ENCODE measurements at places on chromosomes 12 and 14.

GRCh38 chr12:57888409-57889157 is 42.1 kb upstream of the CTDSP2 start:
- peak; percentile 71 for DNase-seq

DNA sequence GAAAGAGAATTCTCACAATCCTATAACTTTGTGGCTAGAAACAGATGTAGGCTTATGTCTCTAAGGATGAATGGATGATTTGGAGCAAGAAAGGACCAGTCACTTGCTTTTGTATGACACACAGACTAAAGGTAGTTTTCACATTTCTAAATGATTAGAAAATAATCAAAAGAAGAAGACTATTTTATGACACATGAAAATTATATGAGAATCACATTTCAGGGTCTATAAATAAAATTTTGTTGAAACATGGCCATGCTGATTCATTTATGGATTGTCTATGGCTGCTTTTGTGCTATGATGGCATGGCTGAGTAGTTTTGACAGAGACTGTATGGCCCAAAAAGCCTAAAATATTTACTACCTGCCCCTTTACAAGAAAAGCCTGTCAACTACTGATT is 49.4 kb upstream of the FRMD6 start:
- DNase-seq: no peak

- no peak for DNase-seq
These were observed 9.9 kb upstream of the FICD start for GRCh38 chr12:108505129-108505528.

GRCh38 chr12:75581515-75581914 is 70.1 kb upstream of the KRR1 start:
- peak; percentile 95 for DNase-seq

DNA sequence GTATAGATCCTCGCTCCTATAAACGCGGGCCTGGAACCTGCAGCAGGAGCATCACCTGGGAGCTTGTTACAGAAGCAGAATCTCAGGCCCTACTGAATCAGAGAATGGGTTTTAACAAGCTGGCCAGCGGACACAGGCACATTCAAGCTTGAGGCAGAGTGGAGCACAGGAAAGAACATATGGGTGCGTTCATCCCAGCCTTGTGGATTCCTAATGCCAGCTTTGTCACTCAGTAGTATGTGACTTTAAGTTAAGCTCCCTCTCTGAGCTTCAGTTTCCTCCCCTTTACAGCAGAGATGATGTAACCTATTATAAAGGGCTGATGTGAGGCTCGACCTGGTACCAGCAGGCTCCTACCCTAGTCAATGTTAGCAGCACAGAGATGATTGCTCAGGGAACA is 204.9 kb downstream of the ZFP36L1 start:
- no peak for DNase-seq

DNA sequence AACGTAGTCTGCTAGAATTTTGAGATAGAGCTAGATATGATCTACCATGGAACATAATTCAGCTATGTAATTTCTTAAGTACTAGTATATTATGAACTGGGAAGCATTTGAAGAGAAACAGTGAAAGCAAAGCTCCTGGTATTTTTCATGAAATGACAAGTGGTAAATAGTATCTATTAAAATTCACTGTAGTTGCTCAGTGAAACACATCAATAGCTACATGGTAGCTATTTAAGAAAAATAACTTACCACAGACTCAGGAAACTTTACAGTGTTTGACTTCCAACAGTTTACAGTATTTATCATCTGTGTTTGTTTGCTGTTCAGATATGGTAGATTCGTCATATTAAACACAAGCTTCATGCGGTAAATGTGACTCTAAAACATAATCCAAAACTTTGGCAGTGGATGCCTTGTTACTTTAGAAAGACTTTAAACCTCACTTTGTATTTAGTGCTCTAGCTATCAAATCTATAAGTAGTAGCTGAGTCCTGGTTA is 25.2 kb downstream of the WNK1 start:
- DNase-seq: no peak

GRCh38 chr12:72214163-72214562 is 58.0 kb upstream of the TRHDE start:
- peak; percentile 72 for DNase-seq

GRCh38 chr14:39303115-39303514 is 69.4 kb downstream of the MIA2 start:
- no peak for DNase-seq

DNA sequence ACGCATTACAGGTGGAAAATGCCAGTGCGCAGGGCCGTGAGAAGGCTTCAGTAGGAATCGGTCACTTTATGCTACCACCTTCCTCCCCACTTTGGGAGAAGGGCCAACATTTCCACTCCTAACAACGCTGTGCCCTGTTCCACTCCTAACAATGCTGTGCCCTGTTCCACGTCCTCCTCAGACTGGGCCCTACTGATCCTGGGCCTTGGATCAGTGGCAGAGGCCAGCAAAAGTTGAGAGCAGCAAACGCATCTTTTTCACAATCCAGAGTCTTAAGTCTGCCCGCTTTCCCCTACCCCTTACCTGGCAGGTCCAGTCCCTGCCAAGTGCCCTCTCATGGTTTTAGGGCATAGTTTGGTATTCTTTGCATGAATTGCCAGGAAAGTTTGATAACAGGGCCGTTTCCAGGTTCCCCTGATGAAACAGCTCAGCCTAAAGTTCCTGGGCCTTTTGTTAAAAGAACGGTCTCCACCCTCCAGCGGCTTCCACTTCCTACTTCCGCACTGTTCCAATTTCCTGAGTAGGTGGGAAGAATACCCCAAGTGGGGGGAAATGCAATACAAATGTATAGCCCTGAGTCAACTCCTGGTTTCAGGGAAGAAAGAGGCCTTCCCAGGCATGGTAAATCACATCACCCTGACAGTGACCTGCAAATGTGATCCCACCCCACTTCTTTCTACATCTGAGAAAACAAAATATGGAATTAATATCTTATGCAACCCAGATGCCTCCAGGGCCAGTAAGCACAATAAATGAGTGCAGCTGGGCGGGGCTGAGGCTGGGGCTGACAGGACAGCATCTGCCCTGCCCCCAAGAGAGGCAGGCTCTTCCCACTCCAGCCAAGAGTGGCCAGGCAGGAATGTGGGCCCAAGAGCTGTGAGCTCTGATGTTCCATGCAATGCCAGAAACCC is 15.0 kb downstream of the KCTD10 start:
- DNase-seq: peak; percentile 90

DNA sequence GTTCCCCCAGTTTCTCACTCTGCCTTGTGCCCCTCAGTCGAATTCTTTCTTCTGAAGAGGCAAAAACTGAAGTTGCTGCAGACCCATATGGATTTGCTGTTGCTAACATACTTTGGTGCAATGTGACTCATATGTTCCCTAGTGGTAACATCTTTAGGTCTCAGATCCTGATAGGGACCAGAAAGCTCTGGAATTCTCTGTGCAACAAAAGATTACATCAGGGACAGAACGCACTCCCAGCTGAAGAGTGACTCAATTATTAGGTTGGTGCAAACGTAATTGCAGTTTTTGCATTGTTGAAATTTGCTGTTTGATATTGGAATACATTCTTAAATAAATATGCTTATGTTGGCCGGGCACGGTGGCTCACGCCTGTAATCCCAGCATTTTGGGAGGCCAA is 8.2 kb upstream of the DHRS2 start:
- no peak for DNase-seq

DNA sequence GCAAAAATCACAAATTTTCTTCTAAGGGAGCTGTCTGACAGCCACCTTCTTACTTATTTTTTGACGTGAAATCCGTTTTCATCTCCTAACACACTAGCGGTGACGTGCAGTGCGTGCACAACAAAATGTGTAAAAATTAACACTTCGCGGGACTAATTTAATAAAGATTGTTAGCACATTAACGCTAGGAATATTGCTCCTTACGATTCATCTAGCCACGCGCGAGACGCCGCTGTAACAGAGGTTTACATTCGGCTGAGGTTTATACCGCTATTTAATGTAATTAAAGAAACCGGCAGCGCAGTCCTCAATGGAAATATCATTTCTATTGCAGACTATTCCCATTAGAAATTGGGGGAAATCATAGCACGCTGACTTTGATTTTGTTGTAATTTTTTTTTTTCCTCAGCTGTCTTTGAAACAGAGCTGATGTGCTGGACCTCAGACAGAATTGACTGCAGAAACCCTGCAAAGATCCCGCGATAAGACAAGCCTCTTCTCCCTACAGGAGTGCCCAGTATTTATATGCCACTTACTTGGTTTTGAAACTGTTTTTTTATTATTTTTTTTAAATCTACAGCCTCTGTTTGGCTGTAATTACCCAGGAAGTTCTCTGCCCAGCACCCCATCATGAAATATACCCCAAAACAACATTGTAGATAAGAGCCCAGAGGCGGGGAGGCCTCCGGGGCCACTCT is 31.2 kb downstream of the BCL11B start:
- DNase-seq: no peak

GRCh38 chr12:105555556-105556295 is 225.2 kb downstream of the C12orf75 start:
- peak; percentile 37 for DNase-seq

- DNase-seq: peak; percentile 75
These were observed 5.4 kb downstream of the FOS start for GRCh38 chr14:75283833-75284563.

GRCh38 chr14:67644428-67644827 is 24.7 kb downstream of the ARG2 start:
- DNase-seq: no peak

- no peak for DNase-seq
These were observed 6.1 kb downstream of the HOXC10 start for GRCh38 chr12:53991077-53991460.

DNA sequence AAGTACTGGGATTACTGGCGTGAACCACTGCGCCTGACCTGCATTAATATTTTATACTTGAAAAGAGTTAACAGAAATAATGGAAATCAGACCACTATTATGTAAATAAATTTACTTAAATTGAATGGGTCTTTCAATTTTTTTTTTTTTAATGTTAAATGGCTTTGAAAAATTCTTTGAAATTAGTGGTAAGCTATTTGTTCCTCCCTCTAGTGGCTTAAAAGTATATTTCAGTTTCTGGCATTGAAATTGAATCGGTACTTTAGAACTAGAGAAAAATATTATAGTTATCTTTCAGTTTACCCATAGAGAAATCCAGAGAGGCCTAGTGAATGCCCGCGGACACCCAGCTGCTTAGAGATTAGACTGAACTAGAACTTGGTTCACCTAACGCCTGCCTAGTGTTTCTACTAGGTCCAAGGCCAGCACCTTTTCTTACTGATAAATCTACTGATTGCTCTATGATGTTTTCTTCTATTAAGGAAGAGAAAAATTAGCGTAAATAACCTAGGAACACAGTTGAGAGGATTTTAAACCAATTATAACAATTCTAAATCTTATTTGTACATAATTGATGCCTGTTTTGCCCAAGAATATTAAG is 106.5 kb downstream of the EML1 start:
- peak; percentile 49 for DNase-seq

- DNase-seq: no peak
These were observed 31.9 kb upstream of the HIF1A start for GRCh38 chr14:61663312-61663979.

DNA sequence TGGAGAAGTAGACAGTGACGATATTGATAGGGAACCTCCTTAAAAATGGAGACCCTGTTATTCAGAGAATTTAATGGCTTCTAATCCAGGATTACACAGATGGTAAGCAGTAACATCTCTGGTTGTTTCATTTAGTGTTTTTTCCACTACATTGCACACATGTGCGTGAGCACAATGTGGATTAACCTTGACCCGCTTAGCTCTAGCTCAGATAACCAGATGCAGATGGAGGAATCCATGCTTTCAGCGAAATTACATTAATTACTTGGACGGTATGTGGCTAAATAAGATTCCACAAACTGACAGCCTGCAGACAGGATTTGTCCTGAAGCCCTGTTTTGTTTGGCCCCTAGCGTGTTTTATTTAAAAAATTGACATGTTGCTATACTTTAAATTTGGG is 378.4 kb downstream of the CCDC91 start:
- DNase-seq: no peak

DNA sequence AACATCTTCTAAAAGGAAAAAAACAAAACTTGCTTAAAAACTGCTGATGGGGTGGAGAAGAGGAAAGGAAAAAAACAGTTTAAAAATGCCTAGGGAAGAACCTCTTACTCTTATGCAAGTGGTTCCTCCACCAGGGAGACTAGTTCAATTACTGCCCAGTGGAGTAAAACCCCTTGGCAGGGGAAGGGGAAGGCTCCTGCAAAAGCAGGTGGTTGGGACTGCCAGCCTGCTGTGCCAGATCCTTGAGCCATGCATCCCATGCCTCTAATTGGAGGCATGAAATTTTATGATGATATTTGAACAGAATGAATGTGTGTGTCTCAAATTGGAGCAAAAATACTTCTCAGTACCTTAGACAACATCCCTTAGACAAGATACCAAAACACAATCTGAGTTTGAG is 118.8 kb downstream of the FSCB start:
- DNase-seq: no peak

- no peak for DNase-seq
These were observed 74.6 kb upstream of the TMTC1 start for GRCh38 chr12:29858270-29858786.

DNA sequence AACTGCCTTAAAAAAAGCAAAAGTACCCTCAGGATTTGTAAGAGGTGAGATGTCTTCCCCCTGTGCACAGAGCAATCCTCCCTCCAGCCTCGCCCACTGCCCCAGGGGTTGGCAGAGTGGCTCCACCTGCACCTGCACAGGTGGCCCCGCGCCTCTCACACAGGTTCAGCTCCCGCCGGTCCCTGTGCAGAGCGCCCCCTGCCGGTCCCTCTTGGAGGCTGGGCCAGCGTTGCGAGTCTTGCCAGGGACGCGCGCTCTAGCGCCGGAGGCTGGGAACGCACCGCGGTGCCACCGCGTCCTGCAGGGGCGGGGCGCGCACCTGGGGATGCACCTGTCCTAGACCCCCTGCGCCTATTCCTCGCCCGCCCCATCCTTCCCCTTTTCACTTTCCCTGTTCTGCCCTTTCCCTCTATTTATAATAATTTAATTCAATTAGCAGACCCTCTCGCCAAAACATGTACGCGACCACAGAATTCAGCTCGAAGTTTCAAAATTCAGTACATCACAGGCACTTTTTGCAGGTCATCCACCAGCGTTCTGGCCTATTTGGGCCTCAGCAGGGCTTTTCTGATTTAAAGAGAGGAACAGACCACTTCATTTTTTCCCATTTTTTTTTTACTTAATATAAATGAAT is 618.6 kb downstream of the AACS start:
- DNase-seq: peak; percentile 27

GRCh38 chr14:26448181-26448855 is 149.5 kb downstream of the NOVA1 start:
- no peak for DNase-seq
